ENCODE measurements at places on chromosomes 1 and 21.

DNA sequence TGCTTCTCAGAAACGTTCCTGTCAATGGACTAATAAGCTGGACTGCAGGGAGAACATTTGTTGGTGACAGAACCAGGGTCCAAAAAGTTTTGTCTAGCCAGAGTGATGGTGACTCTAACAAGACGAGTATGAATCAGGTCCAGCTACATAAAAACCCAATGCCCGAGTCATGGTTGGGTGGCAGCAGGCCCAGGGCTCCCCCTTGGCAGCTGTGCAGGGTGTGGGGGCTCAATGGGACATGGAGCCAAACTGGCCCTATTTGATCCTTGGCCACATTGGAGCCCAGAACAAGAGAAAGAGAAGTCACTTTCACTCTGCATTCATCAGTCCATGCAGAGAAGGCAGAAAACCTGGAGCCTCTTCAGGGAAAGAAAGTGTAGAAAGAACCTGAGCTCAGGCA, 37.9 kb upstream of the TENT5C start:
- DNase-seq = no peak

DNA sequence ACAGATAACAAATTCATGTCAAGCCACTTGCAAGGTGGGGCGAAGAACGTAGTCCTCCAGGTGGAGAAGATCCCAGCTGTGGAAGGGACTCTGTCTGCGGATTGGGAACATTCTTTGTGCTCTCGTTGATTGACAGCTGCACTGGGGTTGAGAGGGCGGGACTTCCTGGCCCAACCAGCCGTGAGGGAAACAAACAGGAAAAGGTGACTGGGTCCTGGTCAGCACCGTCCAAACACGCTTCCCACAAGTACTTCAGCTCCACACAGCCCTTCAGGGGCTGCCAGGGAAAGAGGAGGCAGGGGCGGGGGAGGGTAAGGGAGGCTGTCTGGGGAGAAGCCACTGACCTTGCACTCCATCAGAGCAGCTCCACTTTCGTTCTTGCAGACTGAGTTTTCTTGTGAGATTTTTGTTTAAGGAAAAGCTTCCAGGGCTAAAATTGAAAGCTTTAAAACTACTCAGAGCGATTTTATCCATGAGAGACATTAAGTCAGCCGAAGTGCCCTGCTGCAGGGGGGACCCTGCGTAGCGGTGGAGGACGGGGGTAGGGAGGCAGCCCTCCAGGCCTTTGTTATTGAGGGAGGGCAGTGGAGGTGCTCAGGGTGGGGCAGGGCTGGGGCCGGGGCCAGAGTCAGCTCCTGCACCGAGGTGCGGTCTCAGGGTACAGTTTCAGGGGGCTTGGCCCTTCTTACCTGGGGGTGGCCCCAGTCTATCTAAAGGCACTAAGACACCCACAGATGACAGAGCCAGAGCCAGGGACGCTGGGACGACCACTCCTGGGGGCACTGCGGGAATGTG, 21.6 kb upstream of the STUM start:
- no peak for DNase-seq

DNA sequence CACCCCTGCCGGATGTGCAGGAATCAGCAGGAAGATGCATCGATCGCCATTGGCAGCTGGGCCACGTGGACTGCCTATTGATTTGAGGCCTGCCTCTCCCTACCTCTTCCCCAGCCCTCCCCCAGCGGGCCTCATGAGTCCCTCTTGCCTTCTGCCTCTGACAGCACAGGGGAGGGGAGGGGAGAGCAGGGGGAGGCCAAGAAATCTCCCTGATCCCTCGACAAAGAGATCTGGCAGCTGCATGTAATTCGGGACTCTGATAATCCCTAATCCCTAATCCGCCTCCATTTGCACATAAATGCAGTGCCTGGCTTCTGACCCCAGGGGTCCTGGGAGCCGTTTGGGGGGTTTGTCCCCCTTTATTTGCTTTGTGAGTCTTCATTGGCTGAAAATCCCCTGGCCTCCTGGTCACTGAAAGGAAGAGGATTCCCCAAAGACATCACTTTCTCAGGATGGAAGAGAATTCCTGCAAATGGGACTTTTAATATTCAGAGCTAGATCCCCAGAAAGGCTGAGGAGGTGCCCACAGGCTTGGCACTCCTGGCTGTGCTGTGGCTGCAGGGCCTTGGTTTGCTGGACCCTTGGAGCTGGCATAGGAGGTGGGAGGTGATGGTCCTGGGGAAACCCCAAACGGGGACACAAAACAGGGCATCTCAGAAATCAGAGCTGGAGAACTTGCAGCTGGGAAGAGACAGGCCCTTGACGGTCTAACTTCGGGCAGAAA, 239.4 kb upstream of the POU3F1 start:
- no peak for DNase-seq

GRCh38 chr1:202802998-202803932, 5.0 kb downstream of the KDM5B start:
- DNase-seq = no peak

GRCh38 chr1:162889989-162890388, 29.0 kb upstream of the CCDC190 start:
- DNase-seq = no peak

GRCh38 chr1:28456078-28456477, 49.8 kb upstream of the RCC1 start:
- DNase-seq = no peak

- DNase-seq = no peak
These were observed 7.4 kb downstream of the WNT3A start for GRCh38 chr1:228013935-228014930.

DNA sequence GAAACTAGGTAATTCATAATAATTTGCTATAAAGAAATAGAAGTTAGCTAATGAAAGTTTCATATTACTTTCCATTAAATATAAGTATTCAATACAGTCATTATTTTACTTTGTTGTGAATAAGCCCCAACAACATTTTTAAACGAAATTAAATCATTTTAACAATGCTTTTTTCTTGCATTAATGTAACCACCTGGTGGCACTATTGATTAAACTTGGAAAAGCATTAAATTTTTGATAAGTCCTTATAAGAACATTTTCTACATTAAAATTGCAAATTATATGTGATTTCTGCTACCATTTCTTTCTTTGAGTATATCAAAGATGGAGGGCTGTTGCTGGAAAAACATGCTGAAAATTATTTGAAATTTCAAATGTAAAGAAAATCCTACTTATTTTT, 918.8 kb upstream of the TMPRSS15 start:
- DNase-seq = no peak

DNA sequence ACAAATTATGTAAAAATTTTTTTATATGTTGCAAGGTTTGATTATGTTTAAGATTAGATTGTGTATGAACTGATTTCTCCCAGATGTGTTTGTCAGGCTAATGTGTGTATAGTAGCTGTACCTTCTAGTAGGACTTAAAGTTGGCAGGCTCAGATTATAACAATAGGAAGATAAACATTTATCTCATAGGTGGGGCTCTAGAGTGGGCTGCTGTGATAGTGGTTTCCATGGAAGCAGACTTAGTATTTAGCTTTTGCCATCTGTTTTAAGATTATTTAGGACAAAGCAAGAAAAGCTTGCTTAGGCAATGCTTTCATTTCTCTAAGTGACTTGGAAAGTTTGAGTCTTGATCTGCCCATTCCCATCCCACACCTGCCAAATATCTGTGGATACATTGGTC, 187.7 kb upstream of the CACYBP start:
- DNase-seq = no peak

GRCh38 chr1:166703726-166704462, 135.4 kb upstream of the POGK start:
- no peak for DNase-seq

DNA sequence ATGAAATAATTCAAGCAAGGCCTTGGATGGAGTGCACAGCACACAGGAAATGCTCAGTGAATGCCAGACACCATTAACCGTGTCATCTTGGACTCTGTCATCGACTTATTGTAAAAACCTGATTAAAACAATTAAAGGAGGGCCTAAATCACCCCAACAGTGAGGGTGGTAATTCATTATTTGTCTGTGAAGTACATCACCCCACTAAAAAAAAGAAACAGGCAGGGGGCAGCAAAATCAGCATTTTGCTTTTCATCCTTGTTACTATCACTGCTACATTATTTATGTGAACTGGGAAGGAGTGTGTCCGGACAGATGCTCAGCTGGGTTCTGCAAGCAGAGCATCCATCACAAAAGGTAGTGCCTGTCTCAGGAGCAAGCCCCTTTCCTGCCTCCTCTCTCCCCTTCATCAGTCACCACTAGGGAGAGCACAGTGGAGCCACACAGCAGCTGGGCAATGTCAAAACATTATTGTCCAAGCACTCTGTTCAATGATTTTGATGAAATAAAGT, 98.5 kb downstream of the RERE start:
- no peak for DNase-seq

DNA sequence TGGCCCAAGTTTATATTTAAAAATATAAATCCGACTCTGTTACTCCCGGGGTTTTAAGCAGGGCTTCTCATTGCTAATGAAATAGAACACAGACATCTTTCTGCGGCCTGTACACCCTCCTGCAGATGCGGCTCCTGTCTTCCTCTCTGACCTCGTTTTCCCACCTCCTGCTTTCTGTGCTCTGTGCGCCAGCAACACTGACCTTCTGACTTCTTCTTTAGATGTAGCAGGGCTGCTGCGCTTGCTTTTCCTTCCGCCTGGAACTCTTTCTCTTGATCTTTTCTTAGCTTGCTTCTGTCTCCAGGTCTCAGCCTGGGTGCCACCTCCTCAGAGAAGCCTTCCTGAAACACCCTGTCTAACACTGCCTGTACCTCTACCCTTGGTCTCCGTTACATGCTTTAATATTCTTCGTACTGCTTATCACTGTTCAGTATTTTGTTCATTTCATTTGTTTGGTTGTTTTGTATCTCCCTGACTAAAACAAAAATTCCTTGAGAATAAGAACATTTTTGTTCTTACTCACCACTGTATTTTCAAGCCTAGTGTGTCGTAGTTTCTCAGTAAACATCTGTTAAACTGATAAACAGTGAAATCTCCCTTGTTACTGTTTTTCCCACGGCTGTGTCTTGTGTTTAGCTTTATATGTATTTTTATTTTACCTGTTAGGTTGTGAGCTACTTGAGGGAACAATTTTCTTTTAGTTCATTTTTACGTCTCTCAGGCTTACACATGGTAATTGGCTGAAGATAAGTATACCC, 79.0 kb downstream of the ST3GAL3 start:
- DNase-seq = no peak

- no peak for DNase-seq
These were observed 91.3 kb downstream of the CATSPERE start for GRCh38 chr1:244552336-244552735.

- DNase-seq = no peak
These were observed 167.1 kb upstream of the BEND5 start for GRCh38 chr1:48943826-48944225.

DNA sequence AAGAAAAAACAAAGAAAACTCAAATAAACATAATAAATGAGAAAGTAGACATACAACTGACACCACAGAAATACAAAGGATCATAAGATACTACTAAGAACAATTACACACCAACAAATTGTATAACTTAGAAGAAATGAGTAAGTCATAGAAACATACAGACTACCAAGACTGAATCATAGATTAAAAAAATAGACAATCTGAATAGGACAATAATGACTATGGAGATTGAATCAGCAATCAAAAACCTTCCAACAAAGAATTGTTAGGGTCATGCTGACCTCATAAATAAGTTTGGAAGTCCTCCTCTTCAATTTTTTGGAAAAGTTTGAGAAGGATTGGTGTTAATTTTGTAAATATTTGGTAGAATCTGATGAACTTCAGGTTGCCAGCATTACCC, 159.0 kb downstream of the PTBP2 start:
- DNase-seq = no peak

GRCh38 chr1:181347495-181348390, 135.6 kb upstream of the CACNA1E start:
- DNase-seq = no peak

- no peak for DNase-seq
These were observed 3.2 kb downstream of the ASPM start for GRCh38 chr1:197143276-197143675.

Data from stimulated activated CD4-positive, alpha-beta T cell treated with anti-CD3 and anti-CD28 coated beads, Interleukin-1b, Interleukin-23, amount 100 ng/mL, for 24 hours (primary cell).